ENCODE measurements at places on chromosomes 13 and 19. TPM values are rescaled to one million over a fixed set of nuclear protein-coding genes. Genes with fewer than 3 reads are reported as not detected.

GRCh38 chr13:50400035-50400726, 384.9 kb downstream of the KCNRG start:
- no peak for DNase-seq

DNA sequence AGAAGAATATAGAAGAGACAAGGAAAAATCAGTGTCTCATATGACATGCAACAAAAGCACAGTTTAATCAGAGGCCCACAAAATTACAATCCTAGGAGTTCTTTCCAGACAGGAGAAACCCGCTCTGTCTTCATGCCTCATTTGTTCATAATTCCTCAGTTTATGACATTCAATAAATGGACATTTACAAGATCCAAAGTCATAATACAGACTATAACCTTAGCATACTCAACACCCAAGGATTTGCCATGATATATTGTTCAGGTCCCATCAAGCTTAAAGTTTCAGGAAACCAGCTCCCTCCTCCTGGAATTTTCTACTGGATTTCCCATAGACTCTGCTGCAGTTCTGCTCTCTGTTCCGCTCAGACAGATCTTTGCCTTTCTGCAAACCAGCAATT, 56.4 kb upstream of the POMP start:
- DNase-seq = no peak

DNA sequence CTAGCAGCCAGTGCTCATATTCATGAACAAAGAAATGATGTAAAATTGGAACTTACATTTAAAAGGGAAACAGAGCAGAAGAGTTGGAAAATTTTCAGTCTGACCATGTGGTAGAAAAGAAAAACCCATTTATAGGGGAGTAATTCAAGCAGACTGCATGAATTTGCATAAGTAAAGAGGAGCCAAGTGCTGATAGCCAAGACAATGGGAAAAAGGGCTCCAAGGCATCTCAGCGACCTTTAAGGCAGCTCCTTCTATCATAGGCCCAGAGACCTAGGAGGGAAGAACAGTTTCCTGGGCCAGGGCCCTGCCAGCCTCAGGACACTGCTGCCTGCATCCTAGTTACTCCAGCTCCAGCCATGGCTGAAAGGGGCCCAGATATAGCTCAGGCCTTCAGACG, 7.5 kb downstream of the DNAJC3 start:
- DNase-seq = no peak

Gene GPR12
- 0.06 TPM for total RNA-seq

DNA sequence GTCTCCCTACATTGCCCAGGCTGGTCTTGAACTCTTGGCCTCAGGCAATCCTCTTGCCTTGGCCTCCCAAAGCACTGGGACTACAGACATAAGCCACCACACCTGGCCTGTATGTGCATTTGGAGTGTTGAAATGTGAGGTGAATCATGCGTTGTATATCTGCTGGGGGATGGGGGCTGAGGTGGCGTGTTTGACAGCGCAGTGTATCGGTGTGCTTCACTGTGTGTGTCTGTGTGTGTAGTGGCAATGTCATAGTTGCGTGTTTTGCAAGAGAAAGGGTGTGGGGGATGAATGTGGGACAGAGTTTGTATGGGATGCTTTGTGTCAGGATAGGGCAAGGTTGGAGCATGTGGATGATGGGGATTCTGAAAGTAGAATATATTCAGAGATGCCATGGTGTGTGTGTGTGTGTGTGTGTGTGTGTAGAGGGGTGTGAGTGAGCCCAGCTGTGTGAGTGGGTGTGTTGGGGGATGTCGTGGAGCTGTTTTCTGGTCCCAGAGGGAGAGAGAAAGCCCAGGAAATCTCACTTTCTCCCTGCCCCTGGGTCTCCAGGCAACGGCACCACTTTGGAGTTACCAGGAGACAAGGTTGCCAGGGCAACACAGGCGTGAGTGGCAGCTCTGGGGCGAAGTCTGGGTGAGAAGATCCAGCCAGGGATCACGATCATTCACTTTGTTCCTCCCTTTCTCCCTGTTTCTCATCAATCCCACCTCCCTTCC, 1.1 kb upstream of the SWSAP1 start:
- DNase-seq = no peak

- no peak for DNase-seq
Observed at GRCh38 chr19:55241143-55241934, 12.8 kb upstream of the TMEM86B start.

DNA sequence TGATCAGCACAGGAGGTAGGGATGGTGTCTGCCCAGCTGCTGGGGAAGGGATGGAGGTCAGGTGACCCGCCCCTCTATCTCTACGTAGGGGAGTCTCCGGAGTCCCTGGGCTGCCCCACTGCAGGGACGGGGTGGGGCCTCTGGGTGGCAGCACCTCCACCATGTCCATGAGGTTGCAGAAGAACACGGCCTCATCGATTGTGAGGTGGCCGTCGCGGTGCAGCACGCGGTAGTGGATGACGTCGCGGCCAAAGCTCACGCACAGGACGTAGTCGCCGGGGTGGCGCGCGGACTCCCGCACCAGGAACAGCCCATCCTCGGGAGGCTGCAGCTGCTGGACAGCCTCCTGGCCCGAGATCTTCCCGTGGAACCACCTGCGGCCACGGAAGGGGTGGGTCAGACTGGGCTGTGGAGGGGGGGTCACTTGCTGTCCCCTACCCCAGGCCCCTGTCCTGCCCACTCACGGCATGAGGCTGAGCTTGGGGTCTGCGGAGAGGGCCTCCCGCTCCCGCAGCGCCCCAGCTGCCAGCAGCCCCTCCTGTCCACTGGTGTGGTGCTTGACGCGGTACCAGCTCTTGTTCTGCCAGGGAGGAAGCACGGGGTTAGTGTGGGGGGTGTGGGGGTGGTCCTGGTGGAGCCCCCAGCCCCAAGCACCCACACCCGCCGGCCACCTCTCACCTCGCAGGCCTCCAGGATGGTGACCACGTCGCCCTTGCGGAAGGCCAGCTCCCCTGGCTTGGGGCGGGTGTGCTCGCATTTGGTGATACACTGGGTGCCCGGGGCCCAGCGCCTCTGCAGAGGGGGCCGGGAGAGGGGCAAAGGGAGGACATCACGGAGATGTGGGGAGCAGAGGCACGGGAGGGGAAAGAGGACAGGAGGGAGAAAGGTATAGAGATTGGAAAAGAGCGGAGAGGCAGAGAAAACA, 2.3 kb downstream of the MATK start:
- DNase-seq = no peak

DNA sequence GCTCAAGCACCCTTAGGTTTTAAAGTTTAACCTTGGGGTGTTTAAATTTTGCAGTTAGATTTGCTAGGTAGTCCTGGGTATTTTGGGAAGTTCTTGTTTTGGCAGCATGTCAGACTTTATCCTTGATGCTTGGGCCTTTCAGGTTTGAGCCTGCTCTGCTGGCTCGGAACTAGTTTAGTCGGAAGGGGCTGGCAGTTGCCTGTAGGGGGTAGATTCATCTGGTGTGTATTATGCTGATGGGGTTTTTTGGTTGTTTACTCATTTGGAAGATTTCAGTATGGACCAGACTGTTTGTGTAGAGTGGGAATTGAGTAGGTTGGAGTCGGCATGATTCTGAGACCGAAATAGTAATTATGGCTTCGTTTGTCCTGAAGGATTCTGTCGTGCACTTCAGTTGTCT, 15.1 kb downstream of the ILF3 start:
- no peak for DNase-seq

DNA sequence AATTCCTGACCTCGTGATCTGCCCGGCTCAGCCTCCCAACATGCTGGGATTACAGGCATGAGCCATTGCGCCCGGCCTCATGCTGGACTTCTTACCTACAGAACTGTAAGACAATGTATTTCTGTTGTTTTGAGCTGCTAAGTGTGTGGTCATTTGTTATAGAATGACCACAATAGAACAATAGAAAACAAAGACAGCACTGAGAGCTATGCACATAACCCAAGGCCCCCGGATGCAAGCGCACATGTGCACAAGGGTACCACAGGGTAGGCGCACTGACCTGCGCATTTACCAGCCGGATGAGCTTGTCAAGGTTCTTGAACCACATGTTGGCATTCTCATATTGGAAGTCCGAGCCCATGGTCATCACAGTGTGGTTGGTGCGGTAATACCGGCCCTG, 5.6 kb downstream of the MAN2B1 start:
- no peak for DNase-seq

- DNase-seq = no peak
Observed at GRCh38 chr13:21567714-21568113, 36.3 kb downstream of the MICU2 start.

Measured in omental fat pad (tissue), 4 donors.